ENCODE measurements at places on chromosomes 1 and 21.

DNA sequence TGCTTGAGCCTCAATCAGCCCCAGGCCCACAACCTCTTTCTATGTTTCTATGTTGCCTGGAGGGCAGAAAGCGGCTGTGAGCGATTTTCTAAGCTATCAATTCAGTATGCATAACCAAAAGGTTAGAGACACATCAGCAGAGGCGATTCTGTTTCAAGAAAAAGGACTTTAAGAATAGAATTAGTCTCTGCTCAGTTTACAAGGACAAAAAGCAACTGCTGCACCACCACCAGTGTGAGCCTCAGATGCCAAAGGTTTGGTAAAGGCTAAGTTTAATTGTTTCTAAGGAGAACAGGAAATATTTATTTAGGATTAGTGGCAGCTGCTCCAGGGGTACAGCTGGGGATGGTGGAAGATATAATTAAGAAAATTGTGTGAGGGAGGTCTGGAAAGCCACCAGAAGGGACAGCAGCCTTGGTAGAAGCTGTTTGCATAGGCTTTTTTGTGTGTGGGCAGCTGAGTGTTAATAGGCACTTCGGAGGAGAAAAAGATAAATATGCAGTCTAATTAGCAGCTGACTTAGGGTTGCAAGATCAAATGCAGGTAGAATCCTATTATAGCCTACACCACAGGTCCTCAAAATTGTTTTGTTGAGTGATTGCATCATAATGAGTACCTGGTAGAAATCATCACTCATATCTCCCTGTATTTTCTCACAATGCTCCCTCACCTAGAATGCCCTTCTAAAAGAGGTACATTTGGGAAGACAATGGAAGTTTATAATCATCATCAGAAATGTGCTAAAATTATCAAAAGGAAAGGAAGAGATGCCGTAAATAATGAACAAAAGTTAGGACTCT lies 35.8 kb downstream of the ZC3H11B start:
- DNase-seq, result no peak

- DNase-seq, result no peak
Observed at GRCh38 chr1:228364706-228365213, 41.9 kb downstream of the TRIM11 start.

DNA sequence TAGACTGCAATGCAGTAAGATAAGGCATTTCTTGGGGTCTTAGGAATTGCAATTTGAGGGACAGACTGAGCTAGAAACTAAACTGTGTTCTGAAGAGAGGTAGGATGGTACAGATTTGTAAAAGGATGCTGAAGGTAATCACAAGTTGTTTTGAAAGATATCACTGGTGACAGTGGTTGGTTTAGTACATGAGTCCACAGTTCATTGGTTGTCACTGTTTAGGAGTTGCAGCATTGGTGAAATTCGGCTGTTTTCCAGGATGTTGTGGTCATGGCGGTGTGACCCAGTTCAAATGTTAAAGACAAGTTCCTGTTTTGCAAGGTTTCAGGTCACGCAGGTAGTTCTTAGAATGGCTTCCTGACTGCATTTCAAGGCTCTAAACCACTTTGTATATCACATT lies 292.8 kb upstream of the B3GALT2 start:
- no peak for DNase-seq

DNA sequence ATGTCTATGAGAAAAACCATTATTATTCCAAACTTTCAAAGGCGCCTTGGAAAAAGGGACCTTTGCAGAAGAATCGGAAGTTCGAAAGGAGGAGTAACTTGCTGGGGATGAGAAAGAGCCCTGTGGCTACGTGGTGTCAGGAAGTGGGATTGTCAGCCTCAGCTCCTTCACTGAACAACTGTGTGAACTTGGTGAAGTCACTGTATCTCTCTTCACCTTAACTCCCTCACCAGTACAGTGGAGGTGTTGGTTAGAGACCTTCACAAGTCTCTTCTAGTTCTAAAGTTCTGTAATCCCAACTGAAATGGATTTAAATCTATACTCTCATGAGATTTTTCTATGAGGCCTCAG lies 285.6 kb downstream of the CACNA1E start:
- no peak for DNase-seq

DNA sequence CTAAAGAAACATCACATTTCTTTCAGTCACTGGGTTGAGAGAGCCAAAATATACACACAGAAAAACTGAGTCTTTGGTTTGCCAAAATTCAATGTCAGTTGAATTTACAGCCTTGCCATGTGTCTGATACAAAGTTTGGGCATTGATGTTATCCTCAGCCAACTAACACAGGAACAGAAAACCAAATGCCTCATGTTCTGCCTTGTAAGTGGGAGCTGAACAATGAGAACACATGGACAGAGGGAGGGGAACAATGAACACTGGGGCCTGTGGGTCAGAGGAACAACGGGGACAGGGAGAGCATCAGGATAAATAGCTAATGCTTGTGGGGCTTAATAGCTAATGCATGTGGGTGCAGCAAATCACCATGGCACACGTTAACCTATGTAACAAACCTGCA lies 39.6 kb upstream of the C21orf91 start:
- DNase-seq, result no peak

- no peak for DNase-seq
Observed at GRCh38 chr1:205239078-205239477, 11.3 kb downstream of the TMCC2 start.

DNA sequence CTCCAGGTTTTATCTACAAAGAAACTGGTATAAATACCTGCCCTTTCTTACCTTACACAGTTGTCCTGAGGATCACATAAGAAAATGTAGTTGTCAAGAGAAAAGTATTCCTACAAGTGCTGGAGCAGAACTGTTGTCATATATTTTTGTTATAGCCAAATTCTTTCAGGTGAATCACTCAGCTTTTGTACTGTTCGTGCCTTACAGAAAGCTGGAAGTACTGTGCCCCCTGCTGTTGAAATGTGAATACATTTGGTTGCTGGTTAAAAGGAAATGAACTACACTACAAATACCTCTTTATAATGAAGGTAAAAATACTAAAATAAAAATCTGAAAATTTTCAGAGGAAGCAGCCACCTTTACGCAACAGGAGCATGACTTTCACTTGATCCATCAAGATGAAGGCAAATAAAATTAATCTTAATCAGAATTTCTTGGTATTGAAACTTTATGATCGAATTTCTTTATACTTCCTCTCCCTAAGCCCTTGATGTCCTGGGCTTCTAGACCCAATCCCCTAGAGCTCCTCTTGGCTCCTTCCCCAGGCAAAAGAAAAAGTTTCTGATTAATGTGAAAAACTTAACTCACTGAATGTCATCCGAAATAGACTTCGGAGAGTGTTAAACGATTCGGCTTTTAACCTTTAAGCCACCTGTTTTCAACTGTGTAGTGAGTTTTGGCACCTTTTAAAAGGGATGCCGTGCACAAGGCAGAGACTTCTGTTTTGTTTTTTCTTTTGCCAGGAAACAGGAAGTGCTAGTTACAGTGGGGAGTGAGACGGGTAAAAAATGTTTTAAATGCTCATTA lies 12.5 kb downstream of the CHML start:
- peak; percentile 55 for DNase-seq

DNA sequence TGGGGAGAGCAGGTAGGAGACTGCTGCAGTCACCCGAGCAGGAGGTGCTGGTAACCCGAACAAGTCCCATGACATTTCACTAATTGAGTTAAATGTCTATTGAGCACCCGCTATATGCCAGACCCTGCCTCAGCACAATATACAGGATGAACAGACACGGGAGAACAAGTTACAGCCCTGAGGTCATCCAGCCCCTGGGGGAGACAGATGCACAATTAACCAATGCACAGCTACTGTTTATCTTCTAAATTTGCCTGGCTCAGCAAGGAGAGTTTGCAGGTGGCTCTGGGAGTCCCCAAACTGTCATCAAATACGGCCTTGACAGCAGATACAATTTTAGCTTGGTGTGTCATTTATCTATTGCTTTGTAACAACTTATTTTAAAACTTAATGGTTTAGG lies 18.1 kb downstream of the CITED4 start:
- DNase-seq, result no peak

GRCh38 chr1:173995475-173995874 lies 26.7 kb downstream of the RC3H1 start:
- DNase-seq, result no peak

- DNase-seq, result no peak
Observed at GRCh38 chr1:181931873-181932272, 129.6 kb downstream of the ZNF648 start.

- no peak for DNase-seq
Observed at GRCh38 chr1:42034426-42034825, 115.7 kb upstream of the HIVEP3 start.

- DNase-seq, result no peak
Observed at GRCh38 chr1:214331827-214332423, 51.0 kb downstream of the SMYD2 start.

- no peak for DNase-seq
Observed at GRCh38 chr1:74690364-74690696, 16.7 kb upstream of the ERICH3 start.

GRCh38 chr1:156160000-156160742 lies 6.8 kb downstream of the SEMA4A start:
- DNase-seq, result no peak

DNA sequence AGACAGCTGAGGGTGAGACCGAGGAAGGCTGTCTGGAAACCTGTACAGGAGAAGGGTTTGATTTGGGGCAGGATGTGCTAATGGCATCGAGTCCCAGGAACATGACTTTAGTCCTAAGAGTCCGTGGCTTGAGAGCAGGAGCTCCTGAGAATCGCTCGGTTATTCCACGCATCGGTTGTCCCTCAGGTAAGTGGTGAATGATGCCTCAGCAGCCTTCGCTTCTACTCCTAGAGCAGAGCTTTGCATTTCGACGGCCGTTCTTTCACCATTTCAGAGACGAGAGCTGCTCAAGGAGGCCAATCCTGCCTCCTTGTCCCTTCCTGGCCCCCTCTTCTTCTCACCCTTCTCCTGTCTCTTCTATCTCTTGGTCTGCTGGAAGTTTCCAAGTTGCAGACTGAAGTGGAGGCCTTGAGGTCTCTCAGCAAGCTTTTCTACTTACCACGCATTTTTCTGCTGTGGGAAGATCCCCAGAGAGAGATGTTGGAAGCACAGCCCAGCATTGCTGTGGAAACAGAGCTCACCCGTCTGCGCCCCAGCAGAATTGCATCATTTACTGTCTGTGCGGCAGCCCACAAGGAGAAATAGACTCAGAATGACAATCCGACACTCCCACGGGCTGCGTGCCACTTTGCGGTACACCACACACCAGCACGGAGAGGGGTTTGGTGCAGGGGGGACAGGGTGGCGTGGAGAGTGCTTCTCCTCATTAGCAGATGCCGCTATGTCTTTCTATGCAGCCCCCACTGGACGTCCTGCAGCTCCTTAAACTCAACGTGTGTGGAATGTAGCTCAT lies 270.7 kb upstream of the C1orf174 start:
- DNase-seq, result no peak

DNA sequence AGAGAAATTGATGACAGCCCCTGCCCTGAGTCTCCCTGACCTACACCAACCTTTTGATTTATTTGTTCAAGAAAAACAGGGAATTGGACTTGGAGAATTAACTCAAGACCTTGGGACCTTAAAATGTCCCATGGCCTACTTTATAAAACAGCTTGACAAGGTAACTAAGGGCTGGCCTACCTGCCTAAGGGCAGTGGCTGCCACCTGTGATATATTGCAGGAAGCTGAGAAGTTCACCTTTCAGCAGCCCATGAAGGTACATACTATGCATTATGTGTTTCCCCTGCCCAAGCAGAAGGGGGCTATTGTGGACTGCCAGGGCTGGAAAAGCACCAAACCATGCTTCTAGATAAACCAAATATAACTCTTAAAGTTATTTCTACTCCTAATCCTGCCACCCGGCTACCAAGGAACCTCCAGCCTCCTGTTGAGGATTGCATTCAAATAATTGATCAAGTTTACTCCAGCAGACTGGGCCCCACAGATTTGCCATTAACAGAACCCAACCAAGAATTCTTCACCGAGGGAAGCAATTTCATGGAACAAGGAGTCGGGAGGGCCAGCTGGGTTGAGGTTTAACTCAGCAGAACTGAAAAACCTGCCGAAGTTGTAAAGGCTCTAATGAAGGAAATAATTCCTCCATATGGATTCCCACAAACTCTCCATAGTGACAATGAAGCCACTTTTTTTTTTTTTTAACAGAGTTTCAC lies 28.2 kb downstream of the LACTBL1 start:
- DNase-seq, result no peak

DNA sequence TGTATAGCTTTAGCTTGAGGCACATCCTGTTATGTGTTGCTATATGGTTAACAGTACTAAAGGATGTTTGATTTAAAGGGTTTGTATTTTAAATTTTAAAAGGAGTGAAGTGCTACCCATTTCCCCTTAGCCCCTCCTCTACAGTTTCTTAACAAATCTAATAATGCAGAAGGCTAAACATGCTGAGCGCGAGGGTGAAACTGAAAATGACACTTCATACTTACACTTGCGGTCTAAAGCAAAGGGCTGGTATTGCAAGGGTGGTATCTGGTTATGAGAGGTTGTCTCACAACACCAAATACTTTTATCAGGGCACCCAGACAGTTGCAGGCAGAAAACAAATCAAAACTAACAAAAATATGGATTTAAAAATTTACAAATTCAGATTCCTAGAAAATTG lies 172.3 kb downstream of the SIPA1L2 start:
- DNase-seq, result no peak

DNA sequence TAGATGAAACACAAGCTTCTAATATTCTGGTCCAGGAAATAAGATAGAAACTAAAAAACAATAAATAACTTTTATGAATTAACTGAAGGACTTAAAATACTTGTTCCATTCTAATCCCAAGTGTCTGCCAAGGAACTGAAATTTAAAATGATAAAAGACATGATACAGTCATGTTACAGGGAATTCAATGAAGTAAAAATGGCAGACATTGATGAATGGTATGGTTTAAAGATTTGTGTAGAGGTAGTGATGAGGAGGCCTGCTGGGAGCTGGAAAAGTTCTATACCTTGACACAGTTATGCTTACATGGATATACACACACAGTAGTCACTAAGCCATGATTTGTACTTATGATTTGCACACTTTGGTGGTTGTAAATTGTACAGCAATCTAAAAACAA lies 2.1 kb upstream of the UBR4 start:
- no peak for DNase-seq

GRCh38 chr1:8671306-8671917 lies 146.0 kb downstream of the RERE start:
- DNase-seq, result peak; percentile 41

GRCh38 chr1:210692796-210693195 lies 364.1 kb downstream of the HHAT start:
- no peak for DNase-seq

- no peak for DNase-seq
Observed at GRCh38 chr1:48054232-48054631, 57.0 kb upstream of the TRABD2B start.

- no peak for DNase-seq
Observed at GRCh38 chr1:30908696-30909364, at the start of gene SDC3. SDC3 (minus strand) TSS chr1:30908758; CDS start chr1:30908586, 172 bp downstream.

DNA sequence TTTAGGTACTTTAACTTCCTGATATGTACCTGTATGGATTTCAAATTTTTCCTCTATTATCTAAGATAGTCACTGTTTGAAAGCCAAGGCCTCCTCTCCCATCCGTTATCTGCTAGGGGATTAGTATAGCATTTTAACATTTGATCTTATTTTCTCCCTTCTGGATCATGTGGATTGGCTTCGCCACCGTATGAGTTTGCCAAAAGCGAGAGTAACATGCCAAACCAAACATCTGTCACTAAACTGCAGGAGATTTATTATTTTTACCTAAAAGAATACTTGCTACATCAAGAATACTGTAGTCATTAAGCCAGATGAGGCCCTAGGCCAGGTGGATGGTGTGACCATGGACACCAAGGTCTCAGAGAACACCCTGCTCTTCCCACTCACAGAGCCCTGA lies 28.5 kb upstream of the EEIG2 start:
- no peak for DNase-seq

Data from AG09309 (cell line).